ENCODE measurements at places on chromosomes 7 and 10.
A peak's percentile ranks its signal among the peaks of the same experiment; 100 is the strongest.

DNA sequence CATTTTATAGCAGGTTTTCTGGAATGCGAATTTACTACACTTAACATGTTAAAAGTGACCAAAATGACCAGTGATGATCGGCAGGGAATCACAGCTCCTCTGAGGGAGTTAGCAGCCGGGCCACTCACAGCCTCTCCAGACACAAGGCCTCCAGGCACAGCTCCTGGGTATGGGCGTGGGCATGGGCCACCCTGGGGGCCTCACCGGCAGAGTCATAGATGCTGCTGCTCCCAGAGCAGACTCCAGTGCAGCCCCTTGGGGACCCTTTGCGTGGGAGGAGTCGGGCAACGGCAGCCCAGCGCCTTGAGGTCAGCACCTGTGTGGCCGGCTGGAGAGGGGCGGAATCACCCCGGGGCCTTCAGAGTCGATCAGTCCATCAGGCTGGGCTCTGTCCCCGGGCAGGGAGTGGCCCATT, 8.6 kb downstream of the KNDC1 start:
- DNase-seq = no peak

- DNase-seq = peak; percentile 33
Observed at GRCh38 chr7:152760854-152761748, 1.5 kb downstream of the ACTR3B start.

GRCh38 chr10:101545898-101546297, 42.2 kb downstream of the POLL start:
- DNase-seq = no peak

GRCh38 chr7:112986256-112987031, 100.2 kb downstream of the GPR85 start:
- no peak for DNase-seq

GRCh38 chr7:85104432-85105205, 82.2 kb downstream of the SEMA3D start:
- DNase-seq = no peak

DNA sequence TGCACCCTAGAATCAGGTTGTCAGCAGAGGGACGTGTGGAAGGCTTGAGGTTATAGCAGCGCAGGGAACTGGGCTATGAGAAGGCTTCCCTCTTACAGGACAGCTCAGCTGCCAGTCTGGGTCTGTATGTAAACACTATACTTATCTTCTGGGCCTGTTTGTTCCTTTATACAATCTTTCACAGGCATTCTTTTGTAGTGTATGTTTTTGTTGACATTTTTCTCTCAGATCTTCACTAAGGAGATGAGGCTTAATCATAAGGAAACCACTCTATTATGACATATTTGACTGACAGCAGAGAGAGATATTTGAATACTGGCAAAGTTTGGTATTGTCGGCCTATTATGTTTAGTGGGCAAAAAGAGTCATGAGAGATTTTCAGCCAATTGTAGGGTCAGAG, 929 bp downstream of the GBF1 start:
- no peak for DNase-seq

- no peak for DNase-seq
Observed at GRCh38 chr10:57621466-57621865, 646.2 kb downstream of the IPMK start.

GRCh38 chr10:104329735-104330134, 8.5 kb downstream of the ITPRIP start:
- DNase-seq = no peak

GRCh38 chr7:27165996-27166530, 726 bp upstream of the HOXA9 start:
- DNase-seq = peak; percentile 52

GRCh38 chr7:43880596-43880995, 11.3 kb upstream of the MRPS24 start:
- no peak for DNase-seq

DNA sequence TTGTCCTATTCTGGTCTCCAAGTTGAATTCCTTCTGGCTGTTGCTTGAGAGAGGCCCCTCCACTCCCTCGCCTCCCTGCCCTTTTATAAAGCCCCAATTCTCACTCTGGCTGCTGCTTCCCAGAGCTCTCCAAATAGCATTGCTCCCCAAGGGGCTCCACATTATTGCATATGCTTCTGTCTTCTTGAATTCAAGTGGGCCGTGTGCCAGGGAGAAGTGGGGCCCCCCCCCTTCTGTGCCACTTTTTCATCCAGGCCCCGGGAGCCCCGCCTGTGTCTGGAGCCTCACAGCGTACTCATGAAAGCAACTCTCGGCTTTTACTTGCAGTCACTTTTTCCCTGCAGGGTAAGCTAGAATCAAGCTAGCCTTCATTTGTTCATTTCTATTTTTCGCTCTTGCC, 265.1 kb downstream of the CCSER2 start:
- no peak for DNase-seq

- DNase-seq = peak; percentile 53
Observed at GRCh38 chr10:124999433-125000365, 57.8 kb downstream of the ZRANB1 start.

DNA sequence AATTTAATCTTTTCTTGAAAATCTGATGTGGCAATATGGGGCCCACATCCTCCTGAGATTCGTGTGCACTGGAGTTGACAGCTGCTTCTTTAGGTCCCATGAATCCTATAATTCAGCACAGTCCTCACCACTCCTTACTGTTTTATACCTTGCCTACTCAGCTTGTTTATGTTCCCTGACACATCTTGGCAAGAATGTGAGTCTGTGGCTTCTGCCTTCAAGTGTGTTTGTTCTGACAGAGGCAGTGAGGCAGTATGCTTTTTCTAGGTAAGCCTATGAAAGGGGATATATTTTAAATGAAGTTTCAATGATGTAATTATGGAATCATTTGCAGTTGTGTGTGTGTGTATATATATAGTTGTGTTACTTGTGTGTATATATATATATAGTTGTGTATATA, 106.4 kb downstream of the AMPH start:
- DNase-seq = no peak

GRCh38 chr7:104656467-104656866, 328.1 kb downstream of the LHFPL3 start:
- DNase-seq = no peak

DNA sequence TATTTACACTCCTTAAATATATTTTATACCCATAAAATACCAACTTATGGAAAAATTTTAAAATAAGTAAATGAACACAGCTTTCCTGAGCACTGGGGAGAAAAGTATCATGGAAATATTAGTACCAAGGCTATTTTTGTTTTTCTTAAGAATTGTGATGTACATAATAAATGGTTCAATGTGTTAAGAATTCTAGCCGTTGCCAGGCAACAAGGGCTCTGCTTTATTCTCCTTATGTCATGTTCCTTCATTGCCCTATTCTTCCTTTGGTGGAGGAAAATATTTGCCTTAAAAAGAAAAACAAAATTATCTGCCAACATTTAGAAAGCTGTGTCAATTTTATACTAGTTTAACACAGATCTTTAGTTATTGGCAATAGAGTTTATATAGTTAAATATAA, 2.6 kb upstream of the ZPBP start:
- DNase-seq = no peak

- DNase-seq = peak; percentile 42
Observed at GRCh38 chr7:88073626-88074025, 139.6 kb downstream of the ADAM22 start.

DNA sequence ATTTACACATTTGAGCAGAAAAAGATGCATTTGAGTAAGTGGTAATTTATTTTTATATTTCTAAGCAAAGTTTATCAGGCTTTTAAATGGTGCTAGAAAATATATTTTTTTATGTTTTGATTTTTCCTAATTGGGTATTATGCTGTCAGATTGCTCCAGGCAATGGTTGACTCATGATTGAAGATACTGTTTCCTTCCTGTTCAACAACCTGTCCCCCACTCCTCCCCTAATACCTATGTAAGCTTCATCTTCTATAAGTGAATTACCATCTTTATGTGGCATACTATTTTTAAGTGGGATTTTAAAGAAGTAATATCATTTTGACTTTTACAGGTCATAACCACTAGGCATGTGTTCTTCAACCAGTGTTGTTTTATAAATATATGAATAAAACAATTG, 21.4 kb downstream of the TSPAN13 start:
- DNase-seq = no peak

DNA sequence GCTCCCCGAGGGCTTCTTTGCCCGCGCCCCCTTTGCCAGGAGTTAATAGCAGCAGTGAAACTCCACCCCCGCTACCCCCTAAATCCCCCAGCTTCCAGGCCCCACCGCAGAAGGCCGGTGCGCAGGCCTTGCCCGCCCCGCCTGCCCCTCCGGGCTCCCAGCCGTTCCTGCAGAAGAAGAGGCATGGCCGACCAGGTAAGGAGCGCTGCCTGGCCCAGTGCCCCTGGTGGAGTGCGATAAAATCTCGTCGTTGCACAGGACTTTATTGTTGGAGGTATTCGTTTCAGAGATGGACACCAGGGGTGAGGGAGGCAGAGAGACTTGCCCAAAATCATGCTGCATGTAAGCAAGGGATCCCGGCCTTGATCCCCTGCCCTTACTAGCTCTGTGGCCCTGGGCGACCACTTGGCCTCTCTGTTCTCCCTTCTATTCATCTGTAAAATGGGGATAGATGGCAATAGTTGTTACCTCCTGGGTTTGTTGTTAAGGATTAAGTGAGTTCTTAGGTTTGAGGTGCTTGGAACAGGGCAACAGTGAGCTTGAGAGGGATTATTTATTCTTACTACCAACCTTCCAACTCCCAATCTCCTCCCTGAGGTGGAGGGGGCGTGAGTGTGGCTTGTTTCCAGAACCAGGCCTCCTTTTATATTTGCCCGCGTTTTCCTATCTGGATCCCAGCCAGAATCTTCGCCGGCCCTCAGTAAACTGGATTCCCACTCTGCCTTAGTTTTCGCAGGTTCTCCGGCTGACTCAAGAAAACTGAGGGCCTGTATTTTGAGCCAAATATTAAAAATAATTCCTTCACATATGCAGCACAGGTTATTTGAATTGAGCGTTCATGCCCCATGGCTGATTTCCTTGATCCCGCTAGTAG, 78.3 kb downstream of the WIPF3 start:
- peak; percentile 44 for DNase-seq

DNA sequence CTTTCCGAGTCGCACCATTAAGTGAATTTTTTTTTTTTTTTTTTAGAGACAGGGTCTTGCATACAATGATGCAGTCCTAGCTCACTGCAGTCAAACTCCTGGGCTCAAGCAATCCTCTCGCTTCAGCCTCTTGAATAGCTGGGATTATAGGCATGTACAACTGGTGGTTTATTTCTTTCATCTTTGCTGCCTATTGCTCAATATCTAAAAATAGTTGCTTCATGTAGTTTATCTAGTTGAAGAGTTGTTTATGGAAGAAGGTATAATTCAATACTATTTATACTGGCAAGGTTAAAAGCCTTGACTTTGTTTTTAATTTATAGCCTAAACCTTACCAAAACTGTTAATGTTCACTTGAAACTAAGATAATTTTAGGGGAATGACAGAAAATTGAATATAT, 66.9 kb downstream of the SEMA3D start:
- no peak for DNase-seq

DNA sequence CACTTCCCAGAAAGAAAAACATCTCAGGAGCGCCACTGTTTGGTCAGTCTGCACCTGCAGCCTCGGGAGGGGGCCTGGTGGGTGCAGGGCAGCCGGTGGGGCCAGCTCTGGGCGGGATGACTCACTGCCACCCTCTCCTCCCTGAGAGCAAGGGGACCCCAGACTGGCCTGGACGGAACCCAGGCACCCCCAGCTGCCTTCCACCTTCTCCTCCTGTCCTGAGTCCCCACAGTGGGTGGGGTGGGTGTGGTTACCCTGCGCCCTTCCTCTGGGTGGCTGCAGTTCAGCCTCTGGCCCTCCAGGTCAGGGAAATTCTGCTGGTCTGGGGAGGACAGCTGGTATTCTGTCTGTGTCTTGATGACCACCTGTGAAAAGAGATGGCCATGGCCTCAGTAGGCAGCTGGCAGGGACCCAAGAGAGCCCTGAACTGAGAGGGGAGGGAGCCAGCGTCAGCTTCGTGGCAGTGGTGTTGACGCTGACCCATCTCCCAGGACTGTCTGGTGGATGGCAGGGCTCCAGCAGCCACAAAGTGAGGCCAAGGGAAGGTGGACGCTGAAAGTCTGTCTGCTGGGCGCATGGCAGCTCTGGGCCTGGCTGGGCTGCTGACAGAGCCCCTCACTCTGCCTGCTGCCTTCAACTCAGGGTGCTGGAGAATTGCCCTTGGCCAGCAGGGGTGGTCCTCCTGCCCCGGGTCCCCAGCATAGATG, 8.9 kb downstream of the CALY start:
- peak; percentile 48 for DNase-seq

- DNase-seq = no peak
Observed at GRCh38 chr7:112654322-112655216, 135.6 kb downstream of the TMEM168 start.

- DNase-seq = no peak
Observed at GRCh38 chr7:94893661-94894060, 13.7 kb upstream of the PPP1R9A start.

- DNase-seq = no peak
Observed at GRCh38 chr10:86500846-86501245, 20.7 kb downstream of the WAPL start.

- no peak for DNase-seq
Observed at GRCh38 chr7:1520539-1521234, 9.8 kb upstream of the MAFK start.
